ENCODE measurements at places on chromosomes 1 and 21.
A peak's percentile ranks its signal among the peaks of the same experiment; 100 is the strongest.

DNA sequence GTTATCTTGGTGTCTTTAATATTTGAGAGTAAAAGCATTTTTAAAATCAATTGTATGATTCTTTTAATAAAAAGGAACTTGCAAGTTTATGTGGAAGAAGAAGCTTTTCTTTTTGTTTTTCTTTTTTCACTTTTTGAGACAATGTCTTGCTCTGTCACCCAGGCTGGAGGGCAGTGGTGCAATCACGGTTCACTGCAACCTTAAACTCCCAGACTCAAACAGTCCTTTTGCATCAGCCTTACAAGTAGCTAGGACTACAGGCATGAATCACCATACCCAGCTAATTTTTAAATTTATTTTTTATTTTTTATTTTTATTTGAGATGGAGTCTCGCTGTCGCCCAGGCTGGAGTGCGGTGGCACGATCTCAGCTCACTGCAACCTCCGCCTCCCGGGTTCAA is 34.1 kb downstream of the CMPK1 start:
- no peak for DNase-seq

DNA sequence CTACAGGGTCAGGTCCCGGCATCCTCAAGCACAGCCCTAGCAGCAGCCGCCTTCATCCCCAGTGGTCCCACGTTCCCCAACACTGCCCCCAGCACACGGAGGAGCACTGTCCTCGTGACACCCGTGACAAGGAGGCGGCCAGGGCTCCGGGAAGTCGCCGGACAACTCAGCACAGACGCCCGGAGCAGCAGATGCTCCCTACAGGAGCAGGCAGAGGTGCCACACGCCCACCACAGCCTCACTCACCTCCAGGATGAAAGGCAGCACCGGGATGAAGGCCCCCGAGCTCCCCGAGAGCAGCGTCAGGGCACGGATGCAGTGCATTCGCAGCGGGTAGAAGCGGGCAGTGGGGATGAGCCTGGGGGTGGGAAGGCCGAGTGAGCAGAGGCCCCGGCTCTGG is 8.2 kb downstream of the NOC2L start:
- DNase-seq: no peak

GRCh38 chr1:170075186-170075585 is 691 bp upstream of the KIFAP3 start:
- DNase-seq: peak; percentile 60

GRCh38 chr1:183953031-183953430 is 84.5 kb downstream of the COLGALT2 start:
- peak; percentile 66 for DNase-seq

DNA sequence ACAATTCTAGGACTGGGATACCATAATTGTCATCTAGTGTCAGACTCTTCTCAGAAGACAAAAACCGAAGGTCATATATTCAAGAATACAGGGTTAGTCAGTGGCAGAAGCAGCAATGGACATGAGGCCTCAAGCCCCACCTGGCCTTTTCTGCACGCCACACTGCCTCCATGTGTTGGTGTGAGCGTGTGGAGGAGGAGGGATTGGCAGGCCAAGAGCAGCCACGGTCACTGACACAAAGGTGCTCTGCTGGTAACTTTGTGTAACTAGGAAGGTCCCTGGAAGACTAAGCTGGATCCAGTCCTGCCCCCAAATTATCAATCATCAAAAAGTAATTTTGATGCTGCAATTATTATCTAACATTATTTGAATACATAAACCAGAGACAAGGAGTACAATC is 34.9 kb downstream of the HSF2BP start:
- peak; percentile 38 for DNase-seq

- DNase-seq: peak; percentile 26
These were observed 259.9 kb downstream of the HHIPL2 start for GRCh38 chr1:222288053-222288452.

- no peak for DNase-seq
These were observed 578 bp upstream of the SESN2 start for GRCh38 chr1:28258628-28259251.

DNA sequence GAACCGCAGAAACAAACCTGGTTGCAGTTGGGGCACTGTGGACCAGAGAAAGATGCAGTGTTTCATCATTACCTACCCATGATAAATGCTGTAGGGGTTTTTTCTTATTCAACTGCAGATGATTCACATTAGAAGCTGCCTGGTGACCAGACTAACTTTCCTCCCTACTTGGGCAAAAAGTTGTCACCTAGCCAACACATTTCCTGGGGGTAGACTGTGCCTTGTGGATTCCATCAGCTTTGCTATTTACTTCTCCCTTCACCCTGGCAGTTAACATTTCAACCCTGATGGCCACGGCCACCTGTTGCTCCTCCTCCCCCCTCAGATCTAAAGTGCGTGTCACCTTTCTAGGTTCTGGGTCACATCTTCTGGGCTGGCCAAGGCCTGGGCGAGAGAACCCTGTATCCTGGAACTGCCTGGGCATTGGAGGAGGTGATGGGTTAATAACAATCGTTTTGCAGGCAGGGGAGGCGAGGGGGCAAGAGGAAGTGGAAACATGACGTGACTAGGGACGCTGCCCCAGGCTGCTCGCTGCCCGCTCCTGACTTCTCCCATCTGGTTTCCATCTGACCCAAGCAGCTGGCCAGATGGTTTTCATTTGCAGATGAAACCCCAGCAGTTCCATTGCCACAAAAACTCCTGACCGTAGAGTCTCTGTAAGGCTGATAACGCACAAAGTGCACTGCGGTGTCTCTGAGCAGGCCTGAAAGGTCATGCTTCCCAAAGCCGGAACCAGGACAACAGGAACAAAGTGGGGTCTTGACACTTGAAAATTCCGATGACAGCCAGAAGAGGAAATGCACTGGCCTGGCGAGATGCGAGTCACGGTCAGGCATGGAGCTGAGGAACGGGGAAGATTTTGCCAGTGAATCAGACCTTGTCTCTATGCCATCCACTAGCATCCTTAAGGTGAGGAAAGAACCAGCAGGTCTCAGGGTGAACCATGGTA is 36.6 kb downstream of the CAPZB start:
- DNase-seq: peak; percentile 49

- no peak for DNase-seq
These were observed 35.1 kb upstream of the ADGRL4 start for GRCh38 chr1:79041666-79042065.
